Stomach (tissue), 19 donors: ENCODE measurements at places on chromosomes 11 and 22. TPM values are rescaled to one million over a fixed set of nuclear protein-coding genes. Genes with fewer than 3 reads are reported as not detected.
A peak's percentile ranks its signal among the peaks of the same experiment; 100 is the strongest.

The OR6M1 gene
- total RNA-seq: not detected

The ARHGAP8 gene
- total RNA-seq: 7.8 TPM

The QSER1 gene
- 41.2 TPM for total RNA-seq

The CABP4 gene
- total RNA-seq: not detected

The CXCR5 gene
- total RNA-seq: not detected

The IFITM1 gene
- 7.0 TPM for total RNA-seq

The ACRV1 gene
- not detected for total RNA-seq

GRCh38 chr22:42808521-42808920, 48.6 kb downstream of the ARFGAP3 start:
- DNase-seq: no peak

DNA sequence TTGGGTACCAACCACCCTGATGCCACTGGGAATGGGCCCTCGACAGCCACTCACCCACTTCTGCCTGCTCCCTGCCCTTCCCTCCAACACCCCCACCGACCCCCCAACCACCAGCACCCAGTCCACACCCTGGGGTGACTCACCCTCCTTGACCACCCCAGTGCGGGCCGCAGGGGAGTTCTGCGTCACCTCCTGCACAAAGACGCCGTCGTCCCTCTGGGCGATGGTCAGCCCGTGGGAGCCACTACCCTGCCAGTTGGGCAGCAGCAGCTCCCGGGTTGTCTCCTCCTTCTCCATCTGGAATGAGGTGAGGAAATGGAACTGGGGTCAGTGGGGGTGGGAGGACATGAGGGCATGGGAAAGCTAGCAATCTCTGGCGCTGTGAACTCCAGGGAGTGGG, 10.8 kb downstream of the AHNAK start:
- DNase-seq: no peak

- no peak for DNase-seq
Measured at GRCh38 chr11:118892964-118893363, 9.3 kb downstream of the CXCR5 start.

- DNase-seq: no peak
Measured at GRCh38 chr11:12778240-12778905, 104.2 kb downstream of the TEAD1 start.

DNA sequence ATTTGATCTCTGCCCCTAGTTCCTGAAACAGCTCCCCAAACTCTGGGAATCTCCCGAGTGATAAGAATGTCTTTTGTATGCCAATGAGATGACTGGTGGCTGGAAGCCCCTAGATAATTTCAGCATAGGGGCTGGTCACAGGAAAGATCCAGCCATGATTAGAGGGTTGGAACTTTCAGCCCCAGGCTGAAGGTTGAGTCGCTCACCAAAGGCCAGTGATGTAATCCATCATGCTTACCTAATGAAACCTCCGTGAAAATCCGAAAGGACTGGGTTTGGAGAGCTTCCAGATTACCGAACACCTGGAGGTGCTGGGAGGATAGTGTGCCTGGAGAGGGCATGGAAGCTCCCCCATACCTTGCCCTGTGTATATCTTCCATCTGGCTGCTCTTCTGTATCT, 26.0 kb downstream of the LRRC32 start:
- no peak for DNase-seq

DNA sequence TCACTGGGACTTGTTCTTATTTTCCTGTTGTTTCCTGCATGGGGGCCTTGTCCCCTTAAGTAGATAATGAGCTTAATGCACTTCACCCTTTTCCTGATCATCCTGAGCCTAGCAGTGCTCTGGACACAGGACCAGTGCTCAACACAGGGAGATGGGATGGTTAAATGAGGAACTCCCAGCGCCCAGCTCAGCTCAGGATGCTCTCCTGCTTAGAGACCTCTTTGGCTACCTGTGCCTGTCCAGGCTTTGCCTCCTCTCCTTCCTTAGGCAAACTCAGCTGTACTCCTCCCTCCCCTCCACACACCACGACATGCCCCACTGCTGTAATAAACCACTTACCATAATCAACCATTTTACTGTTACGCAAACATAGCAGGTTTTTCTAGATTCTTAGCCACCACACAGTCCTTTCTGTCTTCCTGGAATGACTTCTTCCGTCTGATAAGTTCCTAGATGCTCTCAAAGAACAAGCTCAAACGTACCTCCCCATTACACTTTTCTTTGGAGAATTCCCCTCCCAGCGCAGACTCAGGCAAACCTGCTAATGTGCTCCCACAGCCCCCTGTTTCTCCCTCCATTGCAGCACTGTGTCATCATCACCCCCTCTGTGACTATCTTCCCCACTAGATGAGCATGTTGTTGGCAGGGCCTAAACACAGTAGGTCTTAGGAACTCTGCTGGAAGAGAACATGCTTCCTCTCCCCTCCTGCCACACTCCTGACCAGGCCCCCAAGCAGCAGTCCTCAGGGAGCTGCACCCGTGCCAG, 113.6 kb downstream of the MICAL2 start:
- no peak for DNase-seq

GRCh38 chr11:104637662-104638170, 260.5 kb downstream of the CASP12 start:
- DNase-seq: no peak

GRCh38 chr11:62880803-62881578, at the start of gene SLC3A2:
TSS of gene SLC3A2 (plus strand) at chr11:62880896. CDS start at chr11:62881024, 128 bp downstream.
- DNase-seq: peak; percentile 96

- peak; percentile 81 for DNase-seq
Measured at GRCh38 chr22:44351685-44352377, 39.1 kb upstream of the SHISAL1 start.
